Stimulated activated CD8-positive, alpha-beta memory T cell treated with anti-CD3 and anti-CD28 coated beads, Interleukin-7, amount 100 ng/mL, for 1 hour (primary cell): ENCODE measurements at places on chromosomes 7 and 10.

DNA sequence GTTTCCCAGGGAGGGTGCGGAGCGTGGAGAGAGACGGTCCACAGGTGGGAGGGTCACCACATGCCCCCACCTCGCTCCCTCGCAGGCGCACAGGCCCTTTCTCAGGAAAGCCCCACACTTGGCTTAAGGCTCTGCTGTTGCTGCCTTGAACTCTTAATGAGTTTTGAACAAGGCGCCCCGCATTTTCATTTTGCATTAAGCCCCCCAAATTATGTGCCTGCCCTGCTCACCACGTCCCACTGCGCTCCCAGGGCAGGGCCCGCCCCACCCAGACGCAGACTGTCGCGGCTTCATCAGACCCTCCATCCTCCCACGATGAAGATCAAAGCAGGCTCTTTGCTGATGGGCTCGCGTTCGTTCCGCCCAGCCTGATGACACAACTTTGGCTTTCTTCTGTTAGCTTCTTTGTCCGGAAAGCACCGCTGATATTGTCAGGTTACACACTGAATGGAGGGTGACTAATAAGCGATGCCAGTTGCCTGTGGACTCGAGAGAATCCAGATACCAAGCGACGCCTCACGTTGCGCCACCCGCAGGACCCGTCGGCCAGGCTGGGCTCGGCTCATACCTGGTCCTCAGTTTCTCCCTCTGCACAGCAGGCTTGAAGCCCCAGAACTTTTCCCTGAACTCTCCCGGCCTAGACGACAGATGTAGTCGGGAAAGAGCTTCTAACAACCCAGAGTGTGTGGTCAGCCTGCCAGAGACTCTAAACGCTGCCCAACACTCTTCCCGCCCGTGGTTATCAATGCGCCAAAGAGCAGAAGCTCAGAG is 9.5 kb downstream of the CALML3 start:
- no peak for DNase-seq

- no peak for DNase-seq
Measured at GRCh38 chr10:102775935-102776669, 32.4 kb downstream of the WBP1L start.

GRCh38 chr7:34844936-34845665 is 187.1 kb downstream of the NPSR1 start:
- DNase-seq = no peak

- DNase-seq = no peak
Measured at GRCh38 chr7:140674899-140675701, 2.4 kb downstream of the ADCK2 start.

DNA sequence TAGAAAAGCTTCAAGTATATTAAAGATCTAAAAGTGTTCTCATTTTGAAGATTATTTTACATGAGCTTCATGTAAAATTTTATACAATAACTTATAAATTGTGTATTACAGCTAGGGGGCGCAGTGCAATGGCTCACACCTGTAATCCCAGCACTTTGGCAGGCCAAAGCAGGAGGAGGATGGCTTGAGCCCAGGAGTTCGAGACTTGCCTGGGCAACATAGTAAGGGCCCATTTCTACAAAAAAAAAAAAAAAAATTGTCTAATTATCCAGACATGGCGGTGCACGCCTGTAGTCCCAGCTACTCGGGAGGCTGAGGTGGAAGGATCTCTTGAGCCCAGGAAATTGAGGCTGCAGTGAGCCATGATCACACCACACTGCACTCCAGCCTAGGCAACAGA is 16.6 kb downstream of the ACBD5 start:
- DNase-seq = no peak

GRCh38 chr10:101767600-101767945 is 8.3 kb downstream of the FGF8 start:
- no peak for DNase-seq

- no peak for DNase-seq
Measured at GRCh38 chr7:106423821-106424475, 139.2 kb upstream of the NAMPT start.

GRCh38 chr10:31484431-31485135 is 165.6 kb downstream of the ZEB1 start:
- no peak for DNase-seq

- DNase-seq = no peak
Measured at GRCh38 chr7:22607180-22607579, 107.2 kb upstream of the STEAP1B start.

- no peak for DNase-seq
Measured at GRCh38 chr10:113202011-113202410, 252.0 kb downstream of the TCF7L2 start.

GRCh38 chr10:132274581-132274980 is 33.2 kb downstream of the STK32C start:
- DNase-seq = no peak

DNA sequence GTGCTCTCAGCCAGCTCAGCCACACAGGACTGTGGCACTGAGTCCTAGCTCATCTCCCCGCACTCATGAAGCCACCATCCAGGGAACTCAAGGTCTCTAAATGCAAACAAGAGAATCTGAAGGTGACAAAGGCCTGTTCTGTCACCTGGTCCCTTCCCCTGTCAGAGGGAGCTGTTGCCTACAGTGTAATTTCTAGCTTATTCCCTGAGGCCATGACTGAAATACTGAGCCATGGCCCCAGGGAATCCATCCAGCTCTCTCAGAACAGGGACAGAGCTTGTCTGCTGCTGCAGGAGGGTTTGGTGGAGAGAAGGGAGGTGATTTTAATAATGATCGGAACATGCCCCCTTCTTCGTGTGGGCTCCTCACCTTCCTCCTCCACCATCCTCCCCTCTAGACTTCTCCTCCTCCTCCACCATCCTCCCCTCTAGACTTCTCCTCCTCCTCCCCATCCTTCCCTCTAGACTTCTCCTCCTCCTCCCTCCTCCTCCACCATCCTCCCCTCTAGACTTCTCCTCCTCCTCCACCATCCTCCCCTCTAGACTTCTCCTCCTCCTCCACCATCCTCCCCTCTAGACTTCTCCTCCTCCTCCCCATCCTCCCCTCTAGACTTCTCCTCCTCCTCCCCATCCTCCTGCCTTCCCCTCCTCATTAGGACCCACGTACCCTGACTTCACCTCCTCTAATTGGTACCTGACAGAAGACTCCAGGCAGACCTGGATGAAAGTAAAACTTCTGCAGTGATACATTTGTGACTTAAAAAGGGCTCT is 338.0 kb upstream of the MKI67 start:
- no peak for DNase-seq

DNA sequence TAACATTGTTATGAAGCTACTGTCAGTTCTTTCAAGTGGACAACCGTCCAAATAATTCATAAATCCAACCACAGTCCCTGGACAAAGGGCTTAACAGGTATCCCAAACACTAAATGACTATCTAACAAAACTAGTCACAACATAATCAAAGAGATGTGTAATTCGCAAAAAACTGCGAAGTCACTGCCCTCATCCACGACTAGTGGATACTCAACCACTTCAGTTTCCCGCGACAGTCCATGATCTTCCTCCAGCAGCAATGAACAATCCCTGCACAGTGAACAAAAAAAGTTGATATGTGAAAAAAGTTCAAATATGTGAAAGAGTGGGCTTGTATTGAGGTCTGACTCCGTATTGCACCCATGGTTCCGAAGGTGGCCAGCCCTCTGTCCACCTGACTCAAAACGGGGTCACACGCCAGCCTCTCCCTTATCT is 287 bp downstream of the DCLRE1A start:
- DNase-seq = no peak

- no peak for DNase-seq
Measured at GRCh38 chr7:110839866-110840265, 251.1 kb upstream of the LRRN3 start.

- DNase-seq = no peak
Measured at GRCh38 chr7:74428023-74428422, 25.7 kb upstream of the GTF2IRD1 start.

DNA sequence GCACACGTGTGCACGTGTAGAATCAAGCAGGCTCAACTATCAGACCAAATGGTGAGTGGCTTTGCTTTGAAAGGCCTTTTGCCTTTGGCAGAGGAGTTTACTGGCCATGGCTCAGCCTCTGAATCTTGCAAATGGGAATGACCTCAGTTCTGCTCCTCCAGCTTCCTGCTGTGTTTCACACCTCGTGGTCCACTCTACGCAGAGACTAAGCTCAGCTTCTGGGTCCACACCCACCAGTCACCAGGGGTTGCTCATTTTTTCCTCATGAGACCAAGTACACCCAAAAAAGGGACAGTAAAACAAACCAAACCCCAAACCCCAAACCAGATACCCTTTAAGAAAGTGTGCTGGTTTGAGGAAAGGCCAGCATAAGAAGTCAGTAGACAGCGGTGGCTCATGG is 236.4 kb downstream of the DNAJB6 start:
- DNase-seq = no peak

DNA sequence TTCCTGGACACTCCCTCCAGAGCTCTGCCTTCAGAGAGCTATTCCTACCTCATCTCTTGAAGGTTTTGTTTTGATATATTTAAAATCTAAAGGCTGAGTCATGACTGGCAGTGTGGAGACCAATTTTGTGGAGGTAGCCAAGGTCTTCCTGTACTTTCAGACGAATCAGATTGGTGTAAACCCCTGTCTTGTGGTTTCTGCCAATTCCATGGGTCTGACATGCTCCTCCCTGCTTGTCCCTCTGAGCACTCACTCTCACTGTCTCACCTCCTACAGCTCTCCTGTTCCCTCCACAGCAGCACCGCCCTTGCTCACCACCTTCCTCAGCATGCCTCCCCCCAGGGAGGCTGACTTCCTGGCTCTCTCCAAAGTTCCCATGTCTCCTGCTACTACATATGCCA is 179.8 kb downstream of the NPSR1 start:
- DNase-seq = no peak

DNA sequence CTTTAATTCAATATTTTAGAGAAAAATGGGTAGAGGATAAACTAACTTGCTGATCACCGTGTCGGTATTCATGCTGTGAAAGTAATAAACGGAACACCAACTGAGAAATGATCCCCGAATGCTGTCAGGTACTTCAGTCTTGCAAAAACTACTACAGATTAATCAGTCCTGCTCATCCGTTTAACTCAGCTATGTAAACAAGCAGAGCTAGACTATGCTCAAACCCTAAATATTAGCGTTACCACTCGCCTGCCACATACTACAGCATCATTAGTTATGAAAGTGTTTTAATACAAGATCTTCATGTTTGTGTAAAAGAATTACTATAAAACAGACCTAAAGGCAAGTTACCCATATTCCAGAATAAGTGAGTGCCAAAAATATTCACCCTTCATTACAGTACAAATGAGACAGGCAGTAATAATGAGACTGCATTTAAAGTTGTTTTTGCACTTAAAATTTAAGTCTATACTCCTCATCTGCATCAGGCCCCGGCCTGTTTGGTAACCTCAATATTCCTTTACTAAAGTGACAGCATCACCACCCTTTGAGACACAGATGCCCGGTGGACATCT is 952 bp downstream of the DNMBP start:
- no peak for DNase-seq
